ENCODE measurements at places on chromosomes 7 and 10. TPM values are rescaled to one million over a fixed set of nuclear protein-coding genes. Genes with fewer than 3 reads are reported as not detected.

DNA sequence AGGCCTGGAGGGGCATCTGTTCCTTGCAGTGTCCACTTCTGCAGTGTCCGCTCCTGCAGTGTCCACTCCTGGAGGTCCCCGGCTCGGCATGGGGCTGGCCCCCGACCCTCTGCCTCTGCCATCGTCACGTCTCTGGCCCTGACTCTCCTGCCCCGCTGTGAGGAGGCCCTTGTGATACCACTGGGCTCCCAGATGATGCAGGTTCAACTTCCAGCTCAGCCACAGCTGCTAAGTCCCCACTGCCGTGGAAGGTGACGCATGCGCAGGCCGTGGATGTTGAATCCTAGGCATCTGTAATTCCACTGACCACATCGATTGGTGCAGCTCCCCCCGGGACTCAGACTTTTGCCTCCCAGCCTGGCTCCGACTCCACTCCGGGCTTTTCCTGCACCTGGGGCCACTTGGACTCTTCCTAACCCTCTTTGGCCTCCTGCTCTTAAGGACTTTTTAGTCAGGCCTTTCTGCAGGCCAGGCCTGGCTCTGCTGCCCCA lies 95.1 kb downstream of the GLRX3 start:
- DNase-seq: no peak

DNA sequence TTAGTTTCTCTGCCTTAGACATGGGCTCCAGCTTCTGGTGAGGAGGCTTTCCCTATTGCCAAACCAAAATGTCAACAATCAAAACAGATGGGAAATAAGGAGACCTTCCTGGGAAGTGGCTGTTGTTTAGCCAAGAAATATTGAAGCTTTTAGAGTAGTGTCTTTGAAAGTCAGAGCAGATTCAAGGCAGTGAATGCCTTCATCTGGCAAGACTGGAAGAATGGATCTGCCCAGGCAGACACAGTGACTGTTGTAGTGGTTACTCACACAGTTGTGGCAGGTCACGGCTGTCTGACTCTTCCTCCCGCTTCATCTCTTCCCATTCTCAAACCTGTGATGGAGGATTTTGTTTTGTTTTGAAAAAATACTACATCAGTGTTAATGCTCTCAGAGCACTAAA lies 154.1 kb upstream of the ADO start:
- no peak for DNase-seq

GRCh38 chr10:110459600-110459999 lies 38.1 kb upstream of the DUSP5 start:
- no peak for DNase-seq

DNA sequence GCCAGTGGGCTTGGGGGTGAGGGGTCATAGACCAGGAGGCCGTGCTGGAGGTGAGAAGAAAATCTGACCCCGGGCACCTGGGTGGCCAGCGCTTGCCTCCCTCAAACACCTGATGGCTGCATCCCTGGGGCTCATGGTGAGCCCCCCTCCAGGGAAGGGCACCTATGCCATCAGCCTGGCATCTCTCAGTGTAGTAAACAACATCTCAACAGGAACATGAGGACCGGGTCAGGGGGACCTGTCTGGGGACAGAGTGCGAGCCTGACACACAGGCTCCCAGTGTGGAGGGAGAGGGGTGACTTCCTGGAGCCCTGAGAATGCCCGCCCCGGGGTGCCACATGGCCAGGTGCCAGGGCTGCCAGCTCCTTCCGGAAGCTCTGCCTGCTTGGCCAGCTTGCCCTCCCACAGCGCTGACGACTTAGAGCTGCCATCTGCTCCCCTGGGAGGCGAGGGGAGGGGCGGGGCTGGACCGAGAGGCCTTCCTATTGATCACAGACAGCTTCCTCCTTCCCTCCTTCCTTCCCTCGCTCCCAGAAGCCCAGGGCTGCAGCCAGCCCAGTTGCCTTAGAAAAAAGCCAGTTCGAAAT lies 12.3 kb downstream of the STX1A start:
- DNase-seq: no peak

DNA sequence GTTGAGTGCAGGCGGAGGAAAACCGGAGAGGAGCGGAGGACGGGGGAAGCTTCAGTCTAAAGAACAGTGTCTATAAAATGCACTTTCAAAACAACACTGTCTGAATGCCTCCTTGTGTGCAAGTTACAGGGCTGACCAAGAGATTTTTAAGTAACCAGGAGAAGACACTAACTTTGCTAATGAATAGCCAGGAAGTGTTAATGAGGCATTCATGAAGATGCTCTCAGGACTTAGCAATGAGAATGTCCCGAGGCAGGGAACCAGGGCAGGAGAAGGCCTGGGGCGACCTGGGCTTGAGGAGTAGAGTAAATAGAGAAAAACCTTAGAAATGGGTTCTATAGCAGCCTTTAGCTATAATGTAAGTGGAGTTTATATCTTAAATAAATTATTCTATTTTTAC lies 312.1 kb downstream of the SKIDA1 start:
- no peak for DNase-seq

DNA sequence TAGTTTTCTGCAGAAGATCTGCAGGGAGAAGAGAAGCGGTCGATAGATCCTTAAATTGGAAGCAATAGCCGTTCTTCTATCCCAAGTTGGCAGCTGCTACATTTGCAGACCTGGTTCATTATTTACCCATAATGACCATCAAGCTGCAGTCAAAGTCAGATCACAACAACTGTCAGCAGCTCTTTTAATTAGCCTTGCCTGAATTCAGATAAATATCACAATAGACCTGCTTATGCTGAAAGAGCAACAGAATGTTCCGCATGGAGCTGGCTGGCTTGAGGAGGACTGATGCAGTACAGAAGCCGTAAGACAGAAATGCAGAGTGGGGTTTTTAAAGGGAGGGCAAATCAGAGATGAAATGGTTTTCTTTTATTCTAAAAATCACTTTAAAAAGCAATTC lies 109.4 kb downstream of the HIBADH start:
- DNase-seq: no peak

DNA sequence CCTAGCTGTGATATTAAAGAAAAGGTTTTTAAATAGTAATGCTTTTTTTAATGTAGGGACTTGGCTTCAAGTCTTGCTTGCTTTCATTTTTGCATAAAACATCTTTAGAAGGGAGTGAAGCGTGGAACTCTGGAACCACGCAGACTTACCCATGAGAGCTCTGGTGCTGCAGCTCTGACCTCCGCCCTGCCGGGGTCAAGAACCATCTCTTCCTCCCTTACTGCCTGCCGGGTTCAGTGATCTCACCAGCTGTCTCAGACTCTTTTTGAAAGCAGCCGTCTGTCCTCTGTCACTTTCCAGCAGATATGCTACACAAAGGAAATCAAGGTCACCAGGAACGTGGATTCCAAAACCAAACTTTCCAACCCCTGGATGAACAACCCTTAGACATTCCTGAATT lies 353.8 kb downstream of the GPR37 start:
- no peak for DNase-seq

GRCh38 chr7:82286096-82286797 lies 157.3 kb downstream of the CACNA2D1 start:
- DNase-seq: no peak

DNA sequence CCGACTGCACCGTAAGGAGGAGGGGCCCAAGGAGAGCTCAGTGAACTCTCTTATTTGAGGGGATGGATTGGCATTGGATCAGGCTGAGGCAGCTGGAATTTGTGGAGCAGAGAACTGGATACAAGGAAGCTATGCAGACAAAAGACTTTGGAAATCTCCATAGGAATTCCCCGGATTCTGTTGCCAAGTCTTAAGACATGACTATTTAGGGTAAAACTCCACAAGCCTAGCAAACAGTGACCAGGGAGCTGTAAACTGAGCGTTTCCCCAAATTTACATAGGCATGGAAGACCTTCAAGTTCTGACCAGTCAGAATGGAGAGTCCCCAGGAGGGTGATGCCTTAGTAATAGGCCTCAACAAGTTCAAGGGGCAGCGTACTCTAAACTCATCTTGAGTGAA lies 82.5 kb upstream of the PCBD1 start:
- DNase-seq: no peak

- no peak for DNase-seq
These were observed 82.2 kb downstream of the GATA3 start for GRCh38 chr10:8136736-8137135.

The R3HCC1L gene
- 10.6 TPM for total RNA-seq

The PROSER2 gene
- 3.9 TPM for total RNA-seq

The POP7 gene
- 46.7 TPM for total RNA-seq

Measured in fibroblast of villous mesenchyme (primary cell).